ENCODE measurements at places on chromosomes 6 and 20. TPM values are rescaled to one million over a fixed set of nuclear protein-coding genes. Genes with fewer than 3 reads are reported as not detected.

SLC35F1 gene
- polyA plus RNA-seq: 0.92 TPM

VWA7 gene
- 0.39 TPM for polyA plus RNA-seq

GRCh38 chr6:163333701-163334663 is 80.5 kb upstream of the QKI start:
- DNase-seq: no peak

- DNase-seq: peak; percentile 64
These were observed 657 bp downstream of the NT5DC1 start for GRCh38 chr6:116101302-116101718.

CDSN gene
- not detected for polyA plus RNA-seq

DNA sequence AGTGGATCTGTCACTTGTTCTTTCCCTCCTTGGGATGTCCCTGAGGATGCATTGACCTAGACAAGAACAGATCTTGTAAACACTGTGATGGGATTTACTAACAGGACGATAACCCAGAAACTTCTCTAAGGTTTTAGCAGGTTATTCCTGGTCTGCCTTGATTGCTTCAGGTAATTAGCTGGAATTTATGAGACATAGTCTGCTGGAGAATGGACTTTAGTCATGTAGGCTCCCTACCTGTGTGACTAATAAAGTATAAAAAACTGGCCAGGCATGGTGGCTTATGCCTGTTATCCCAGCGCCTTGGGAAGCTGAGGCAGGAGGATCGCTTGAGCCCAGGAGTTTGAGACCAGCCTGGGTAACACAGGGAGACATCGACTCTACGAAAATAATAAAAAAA is 96.1 kb downstream of the PAK5 start:
- no peak for DNase-seq

- DNase-seq: no peak
These were observed 116.2 kb downstream of the LCA5 start for GRCh38 chr6:79421001-79421411.

DNA sequence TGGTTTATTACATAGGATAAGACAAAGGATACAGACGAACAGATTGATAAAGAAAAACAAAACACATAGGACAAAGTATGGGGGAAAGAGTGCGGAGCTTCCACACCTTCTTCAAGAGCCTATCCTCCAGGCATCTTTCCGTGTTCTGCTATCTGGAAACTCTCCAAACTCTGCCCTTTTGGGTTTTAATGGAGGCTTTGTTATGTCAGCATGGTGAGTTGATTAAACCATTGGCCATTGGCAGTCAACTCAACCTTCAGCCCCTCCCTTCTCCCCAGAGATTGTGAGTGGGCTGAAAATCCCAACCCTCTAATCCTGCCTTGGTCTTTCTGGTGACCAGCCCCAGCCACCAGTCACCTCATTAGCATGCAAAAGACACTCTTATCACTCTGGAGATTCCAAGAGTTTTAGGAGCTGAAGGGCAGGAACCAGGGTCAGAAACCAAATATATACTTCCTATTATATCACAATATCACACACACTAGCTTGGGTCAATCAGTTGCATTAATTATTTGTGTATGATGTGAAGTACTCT is 23.8 kb downstream of the HLA-DOB start:
- no peak for DNase-seq

GRCh38 chr6:125701354-125701668 is 48.1 kb upstream of the HEY2 start:
- no peak for DNase-seq
